Activated CD8-positive, alpha-beta T cell treated with anti-CD3 and anti-CD28 coated beads, Interleukin-2, amount 10 ng/mL, durations not matched to agents 7 days and 5 days (primary cell): ENCODE measurements at places on chromosomes 16 and 17.

GRCh38 chr16:1047123-1047522 lies 25.4 kb upstream of the SSTR5 start:
- no peak for DNase-seq

GRCh38 chr16:80540516-80541305 lies at the start of gene DYNLRB2:
Gene DYNLRB2 (plus strand): TSS chr16:80540993. CDS start chr16:80541077, 84 bp downstream.
- DNase-seq: peak; percentile 94

- DNase-seq: peak; percentile 44
These were observed 8.0 kb upstream of the SLC35B1 start for GRCh38 chr17:49715717-49716279.

DNA sequence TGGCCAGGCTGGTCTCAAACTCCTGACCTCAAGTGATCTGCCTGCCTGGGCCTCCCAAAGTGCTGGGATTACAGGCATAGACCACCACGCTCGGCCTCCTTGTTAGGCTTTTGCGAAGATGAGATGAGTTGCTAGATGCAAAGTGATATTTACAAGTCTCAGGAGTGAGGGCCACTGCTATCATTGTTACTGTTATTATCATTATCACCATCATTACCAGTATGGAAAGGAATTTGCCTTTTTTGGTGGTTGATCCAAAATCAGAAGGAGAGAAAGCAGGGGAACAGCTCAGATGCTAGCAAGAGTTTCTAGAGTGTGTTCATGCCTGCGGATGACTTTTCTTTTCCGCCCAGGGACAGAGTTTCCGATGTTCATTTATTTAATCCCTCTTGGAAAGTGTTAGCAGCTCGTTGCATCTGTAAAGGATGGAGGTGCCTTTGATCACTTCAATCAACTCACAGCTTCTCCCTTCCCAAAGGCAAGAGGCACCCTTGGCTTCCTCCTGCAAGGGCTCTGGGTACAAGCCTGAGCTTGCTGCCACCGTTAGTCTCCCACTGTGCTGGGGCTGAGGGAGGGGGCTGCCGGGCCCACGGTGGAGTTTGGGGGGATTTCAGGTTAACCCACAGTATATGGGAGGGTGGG lies 21.6 kb downstream of the ITPRIPL2 start:
- DNase-seq: no peak

DNA sequence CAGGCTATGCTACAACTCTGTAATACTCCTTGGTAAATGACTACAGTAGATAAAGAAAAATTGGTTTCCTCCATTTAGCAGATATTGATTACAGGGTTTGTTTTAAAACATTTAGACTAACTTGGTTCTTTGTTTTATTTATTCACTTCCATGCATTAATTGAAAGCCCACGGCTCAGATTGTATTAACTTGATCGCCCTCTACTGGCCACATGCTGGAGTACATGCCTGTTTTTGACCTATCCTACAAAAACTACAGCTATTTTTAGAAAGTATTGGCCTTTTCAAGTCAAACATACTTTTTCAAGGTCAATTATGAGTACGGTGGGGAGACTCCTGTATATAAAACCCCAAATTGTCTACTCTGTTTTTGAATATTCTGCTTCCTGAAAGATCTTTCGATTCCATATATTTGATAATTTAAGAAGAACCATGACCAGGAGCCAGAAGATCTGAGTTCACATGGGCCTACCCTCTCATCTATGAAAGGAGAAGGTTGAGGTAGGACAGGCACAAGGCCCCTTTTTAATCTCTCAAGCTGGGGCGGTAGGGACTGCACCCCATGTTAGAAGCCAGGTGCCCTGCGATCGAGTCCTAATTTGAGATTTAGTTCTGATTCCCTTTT lies 51.8 kb downstream of the CA10 start:
- peak; percentile 49 for DNase-seq

DNA sequence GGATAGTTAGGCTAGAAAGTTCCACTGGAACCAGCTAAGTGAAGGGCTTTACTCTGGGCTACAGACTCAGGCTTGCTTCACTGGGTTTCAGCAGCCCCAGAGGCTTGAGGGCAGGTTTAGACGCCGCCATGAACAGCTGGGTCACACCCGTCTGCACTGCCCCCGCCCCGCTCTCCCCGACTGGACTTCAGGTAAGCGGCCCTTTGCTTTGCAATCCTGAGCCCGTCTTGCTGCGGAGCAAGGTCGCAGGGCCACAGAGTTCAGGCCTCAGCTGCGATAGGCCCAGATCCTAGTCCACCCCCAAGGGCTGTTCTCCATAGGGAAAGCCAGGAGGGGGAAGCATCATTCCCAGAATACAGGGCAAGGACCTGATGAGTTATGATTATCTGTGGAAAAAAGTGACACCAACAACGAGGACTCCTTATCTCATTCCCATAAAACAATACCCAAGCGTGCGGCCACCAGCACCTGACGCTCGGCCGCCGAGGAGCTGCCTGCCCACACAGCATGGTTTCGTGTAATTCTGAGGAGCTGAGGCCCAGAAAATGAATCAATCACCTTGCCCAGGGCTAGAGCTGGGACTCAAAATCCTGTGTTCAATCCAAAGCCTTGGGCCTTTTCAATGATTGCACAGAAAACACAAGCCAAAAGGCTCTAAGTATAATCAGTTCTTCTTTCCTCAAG lies 20.4 kb downstream of the MEAK7 start:
- DNase-seq: no peak

DNA sequence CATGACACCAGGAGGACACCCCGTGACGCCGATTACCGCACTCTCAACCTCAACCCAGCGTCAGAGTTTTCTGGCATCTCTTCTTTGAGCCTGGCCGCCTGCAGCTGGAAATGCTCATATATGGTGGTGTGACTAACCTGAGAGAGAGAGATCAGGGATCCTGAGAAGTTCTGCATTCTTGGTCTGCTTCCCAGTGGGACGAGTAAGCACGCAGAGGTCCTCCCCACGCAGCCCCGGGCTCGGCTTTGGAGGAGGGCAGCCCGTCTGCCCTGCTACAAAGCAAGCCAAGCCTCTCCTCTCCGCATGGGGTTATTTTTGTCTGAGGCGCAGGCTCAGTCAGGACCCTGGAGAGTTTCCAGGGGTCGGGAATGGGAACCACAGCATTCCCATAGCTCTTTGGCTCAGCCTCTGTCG lies 16.5 kb downstream of the CRISPLD2 start:
- no peak for DNase-seq

DNA sequence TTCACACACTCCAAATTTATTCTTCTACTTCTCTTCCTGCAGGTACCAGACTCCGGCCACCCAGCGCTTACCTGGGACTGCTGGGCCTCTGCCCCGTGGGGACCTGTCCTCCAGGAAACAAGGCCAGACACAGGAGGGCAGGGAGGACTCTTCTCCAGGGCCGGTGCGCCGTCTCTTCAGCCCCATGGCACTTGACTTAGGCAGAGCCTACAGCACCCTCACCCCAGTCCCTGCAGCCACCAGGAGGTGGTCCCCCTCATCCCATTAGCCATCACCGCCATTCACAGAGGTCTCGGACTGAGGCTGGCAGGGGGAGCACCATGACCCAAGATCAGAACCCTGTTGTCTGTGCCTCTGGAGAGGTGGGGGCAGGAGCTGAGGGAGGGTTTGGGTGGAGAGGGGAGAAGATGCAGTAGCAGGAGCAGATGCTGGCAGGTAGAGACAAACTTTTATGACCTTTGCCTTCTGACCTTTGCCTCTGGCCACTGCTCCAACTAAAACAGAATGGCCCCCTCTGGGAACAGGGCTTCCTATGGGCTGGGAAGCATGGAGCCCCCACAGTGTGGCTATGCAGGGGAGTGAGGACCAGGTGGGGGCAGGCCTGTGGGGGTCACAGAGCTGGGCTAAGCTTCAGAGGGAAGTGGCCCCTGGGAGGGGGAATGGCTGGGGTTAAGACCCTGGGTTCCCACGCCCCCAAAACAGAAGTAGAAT lies 1.7 kb upstream of the GCGR start:
- no peak for DNase-seq

DNA sequence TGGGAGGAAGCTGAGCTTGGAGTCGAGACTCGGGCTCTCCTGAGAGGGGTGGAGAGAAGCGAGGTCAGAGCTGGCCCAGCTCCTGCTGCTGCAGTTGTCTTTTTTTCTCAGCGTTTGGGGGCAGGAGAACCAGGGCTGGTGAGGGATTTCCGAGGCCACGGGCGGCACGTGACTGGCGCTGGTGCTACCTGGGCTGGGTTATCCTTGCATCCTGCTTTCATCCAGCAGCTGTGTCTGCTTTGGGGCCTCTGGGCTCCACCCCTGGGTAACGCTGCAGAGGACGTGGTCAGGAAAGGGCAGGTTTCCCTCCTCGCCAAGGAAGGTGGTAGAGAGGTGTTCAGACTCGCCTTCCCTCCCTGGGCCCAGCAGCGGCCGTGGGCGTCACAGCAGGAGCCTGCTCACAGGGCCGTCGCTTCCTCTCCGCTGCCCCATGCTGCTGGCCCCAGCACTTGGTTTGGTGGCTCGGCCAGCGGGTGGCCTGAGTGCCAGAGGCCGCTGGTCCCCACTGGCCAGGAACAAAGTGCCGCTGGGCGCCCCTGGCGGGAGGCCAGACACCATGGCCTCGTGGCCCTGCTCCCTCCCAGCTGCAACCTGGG lies 22.5 kb downstream of the GSE1 start:
- no peak for DNase-seq

GRCh38 chr16:54359081-54359480 lies 72.5 kb upstream of the IRX3 start:
- DNase-seq: no peak

GRCh38 chr17:2338315-2338657 lies 985 bp downstream of the SGSM2 start:
- no peak for DNase-seq

DNA sequence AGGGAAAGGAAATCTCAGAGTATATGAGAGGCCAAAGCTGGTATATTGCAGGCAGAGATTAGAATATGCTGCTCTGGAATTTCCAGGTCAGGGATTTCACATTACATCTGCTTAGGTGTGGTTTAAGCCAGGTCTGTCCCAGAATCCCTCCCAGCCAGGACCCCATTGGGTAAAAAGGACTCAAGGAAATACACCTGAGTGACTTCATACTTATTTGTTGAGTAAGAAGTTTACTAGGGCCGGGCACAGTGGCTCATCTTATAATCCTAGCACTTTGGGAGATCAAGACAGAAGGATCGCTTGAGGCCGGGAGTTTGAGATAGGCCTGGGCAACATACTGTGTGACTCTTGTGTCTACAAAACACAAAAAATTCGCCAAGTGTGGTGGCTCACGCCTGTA lies 7.2 kb downstream of the PIPOX start:
- DNase-seq: no peak

DNA sequence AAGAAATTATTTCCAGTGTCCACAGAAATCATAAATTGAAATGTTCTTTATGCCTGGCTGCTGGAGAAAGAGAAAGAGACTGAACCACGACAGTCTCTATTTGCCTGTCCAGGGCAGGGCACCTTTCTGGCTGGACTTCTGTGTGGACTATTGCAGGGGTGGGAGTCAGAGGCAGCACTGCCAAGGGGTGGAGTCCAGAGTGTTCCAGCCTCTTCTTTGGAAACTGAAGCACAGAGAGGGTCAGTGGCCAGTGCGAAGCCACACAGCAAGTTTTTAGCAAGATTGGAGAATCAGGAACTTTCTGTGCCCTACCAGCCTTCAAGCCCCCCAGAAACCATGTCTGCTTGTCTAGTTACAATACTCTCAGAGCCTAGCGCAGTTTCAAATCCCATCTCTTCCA lies 15.3 kb downstream of the KCNG4 start:
- no peak for DNase-seq

DNA sequence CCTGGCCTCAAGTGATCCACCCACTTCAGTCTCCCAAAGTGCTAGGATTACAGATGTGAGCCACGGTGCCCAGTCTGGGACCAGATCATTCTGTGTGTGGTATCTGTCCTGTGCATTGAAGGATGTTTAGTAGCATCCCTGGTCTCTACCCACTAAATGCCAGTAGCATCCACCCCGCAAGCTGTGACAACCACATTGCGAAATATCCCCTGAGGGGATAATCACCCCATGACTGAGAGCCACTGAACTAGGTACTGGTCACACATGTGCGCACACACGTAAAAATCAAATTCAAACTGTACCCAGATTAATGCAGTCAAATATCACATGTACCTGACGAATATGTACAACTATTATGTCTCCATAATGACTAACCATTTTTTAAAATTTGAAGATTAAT lies 35.8 kb downstream of the TEKT5 start:
- DNase-seq: no peak

- DNase-seq: no peak
These were observed 22.9 kb downstream of the SLFN11 start for GRCh38 chr17:35350493-35350892.

DNA sequence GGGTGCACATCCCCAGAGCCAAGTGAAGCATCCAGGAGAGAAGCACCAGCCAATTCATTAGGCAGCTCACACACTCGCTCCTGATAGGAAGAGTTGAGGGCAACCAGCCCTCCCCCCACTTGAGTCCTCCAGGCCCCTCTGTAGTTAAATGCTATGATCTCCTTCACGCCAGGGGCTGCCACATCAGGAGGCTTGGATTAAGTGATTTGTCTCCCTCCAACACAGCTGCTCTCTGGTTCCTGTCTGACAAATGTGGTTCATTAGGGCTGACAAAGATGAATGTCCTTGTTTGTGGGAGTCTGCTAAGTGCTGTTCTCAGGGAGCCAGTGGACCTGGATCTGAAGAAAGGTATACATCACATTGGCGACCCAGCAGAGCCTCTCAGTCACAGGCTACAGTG lies 94.5 kb upstream of the WSCD1 start:
- DNase-seq: no peak

DNA sequence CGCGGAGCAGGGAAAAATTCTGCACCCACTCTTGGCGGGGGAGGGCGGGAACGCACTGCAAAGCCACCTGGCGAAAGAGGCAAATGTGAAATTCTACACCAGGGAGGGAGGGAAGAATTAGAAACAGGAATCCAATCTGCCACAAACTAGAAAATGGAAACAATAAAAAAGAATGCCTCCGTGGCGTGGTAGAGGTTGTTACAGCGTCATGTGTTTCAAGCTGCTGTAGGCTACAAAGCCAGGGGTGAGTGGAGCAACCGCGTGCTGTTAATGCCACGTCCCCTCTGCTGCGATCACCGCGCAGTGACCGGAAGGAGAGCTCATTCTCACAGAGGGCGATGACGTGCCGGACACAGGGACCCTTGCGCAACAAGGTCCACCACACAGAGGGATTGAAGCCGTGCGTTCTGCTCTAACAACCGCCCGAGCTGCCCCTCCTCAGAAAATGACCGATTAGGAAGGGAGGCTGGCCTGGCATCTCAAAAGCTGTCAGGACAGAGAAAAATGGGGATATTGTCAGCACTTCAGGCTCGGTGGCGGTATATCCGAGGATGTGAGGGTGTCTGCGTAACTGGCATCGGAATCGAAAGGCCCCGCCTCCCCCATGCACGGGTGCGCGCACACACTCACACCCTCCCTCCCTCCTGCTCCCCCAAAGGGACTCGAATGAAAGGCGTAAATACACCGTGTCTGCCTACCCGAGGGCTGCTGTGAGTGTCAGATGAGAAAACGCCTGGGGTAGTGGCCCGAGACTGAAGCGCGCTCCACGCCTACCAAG lies 70.8 kb upstream of the TNRC6C start:
- peak; percentile 74 for DNase-seq
